ENCODE measurements at places on chromosomes 11 and 22.

DNA sequence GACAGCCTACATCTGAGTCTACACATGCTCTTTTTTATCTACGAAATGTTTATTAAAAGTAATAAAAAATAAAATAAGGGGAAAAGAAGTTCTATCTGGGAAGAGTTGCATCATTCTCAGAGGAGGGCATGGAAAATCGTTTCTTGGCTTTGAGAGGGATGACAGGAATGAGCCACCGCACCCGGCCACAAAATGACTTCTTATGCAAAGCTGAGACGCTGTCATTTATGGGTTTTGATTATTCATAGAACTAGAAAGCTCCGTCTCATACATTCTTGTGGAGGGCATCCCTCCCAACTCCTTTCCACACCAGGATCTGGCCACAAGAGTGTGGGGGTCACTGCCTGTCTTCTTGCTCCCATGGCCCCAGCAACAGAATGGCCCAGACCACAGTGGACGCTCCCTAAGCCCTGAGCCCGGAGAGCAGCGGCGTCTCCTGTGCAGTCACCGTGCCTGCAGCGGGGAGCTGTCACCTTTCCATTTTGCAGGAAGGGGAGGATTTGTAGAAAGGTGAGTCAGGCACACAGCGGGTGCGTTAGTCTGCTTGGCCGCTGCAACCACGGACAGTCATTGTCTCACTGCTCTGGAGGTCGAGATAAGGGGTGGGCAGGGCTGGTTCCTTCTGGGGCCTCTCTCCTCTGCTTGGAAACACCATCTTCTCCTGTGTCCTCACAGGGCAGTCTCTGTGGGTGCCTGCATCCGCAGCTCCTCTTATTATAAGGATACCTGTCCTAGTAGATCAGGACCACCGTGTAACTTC is 1388.7 kb downstream of the BRD1 start:
- no peak for DNase-seq

GRCh38 chr22:44588348-44588747 is 90.3 kb upstream of the RTL6 start:
- no peak for DNase-seq

DNA sequence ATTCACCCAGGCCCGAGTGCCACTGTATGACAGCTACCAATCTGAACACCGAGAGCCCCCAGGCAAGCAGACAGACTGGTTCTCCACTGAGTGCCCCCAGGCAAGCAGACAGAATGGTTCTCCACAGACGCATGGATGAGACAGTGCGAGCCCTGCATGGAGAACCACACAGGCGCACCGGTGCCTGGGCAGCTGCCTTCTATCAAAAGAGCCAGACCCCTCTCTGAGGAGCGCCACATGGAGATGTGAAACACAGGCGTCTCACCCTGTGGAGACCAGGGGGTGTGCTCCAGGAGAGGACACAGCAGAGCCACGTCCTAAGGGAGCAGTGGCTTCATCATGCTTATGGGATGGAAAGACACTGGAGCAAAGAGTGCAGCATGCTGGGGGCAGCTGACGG is 94.5 kb upstream of the BID start:
- no peak for DNase-seq

- DNase-seq = no peak
Measured at GRCh38 chr11:73330569-73331093, 22.6 kb downstream of the ARHGEF17 start.

- no peak for DNase-seq
Measured at GRCh38 chr11:107743191-107743590, 31.3 kb upstream of the SLN start.

GRCh38 chr11:129918361-129918760 is 23.0 kb upstream of the NFRKB start:
- no peak for DNase-seq

DNA sequence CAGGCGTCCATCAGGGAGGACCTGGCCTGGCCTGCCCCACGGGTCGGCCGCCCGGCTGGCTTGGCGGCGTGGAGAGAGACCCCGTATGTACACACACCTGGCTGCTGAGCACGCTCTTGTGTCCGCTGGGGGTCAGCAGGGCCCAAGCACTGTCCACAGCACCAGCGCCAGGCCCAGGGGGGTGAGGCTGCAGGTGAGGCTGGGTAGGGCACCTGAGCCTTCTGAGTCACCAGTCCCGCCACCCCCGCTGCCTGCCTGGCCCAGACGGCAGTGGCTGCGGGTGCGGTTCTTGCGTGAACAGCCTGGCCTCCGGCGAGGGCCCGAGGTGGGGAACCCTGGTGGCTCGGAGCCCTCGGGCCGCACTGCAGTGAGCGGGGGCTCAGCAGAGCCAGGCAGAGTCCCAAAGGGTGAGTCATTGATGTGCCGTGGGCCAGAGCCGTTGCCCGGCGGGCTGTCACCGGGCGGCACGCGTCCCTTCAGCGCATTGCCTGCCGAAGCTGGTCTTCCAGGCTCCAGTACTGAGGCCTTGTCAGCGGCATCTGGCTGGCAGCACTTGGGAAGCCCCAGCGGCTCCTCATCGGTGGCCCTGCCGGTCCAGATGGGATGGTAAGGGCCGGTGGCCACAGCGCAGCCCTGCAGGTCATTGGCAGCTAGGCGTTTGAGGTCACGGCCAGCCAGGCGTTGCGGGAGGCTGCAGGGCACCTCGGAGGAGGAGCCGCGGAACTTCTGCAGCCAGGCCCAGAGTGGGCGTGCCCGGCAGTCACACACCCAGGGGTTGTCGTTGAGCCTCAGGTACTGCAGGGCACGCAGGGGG is 26.3 kb downstream of the RTN4R start:
- DNase-seq = no peak

DNA sequence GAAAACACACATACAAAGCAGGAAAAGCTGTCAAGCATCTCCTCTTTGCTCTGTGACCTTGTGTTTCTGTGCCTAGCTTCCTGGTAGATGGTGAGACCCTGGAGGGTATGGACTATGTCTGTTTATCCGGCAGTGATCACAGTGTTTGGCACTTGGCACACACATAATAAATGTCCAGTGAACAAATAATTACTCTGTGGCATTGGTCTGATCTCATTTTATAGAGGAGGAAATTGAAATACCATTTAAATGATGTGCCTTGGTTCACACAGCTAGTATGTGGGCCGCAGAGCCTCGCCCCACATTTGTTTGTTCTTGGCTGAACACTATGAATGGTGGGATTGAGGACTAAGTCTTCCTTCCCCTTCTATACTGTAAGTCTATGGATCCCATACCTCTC is 104.7 kb upstream of the SPON1 start:
- DNase-seq = no peak

- DNase-seq = no peak
Measured at GRCh38 chr22:25112538-25113253, 87.0 kb upstream of the CRYBB3 start.

DNA sequence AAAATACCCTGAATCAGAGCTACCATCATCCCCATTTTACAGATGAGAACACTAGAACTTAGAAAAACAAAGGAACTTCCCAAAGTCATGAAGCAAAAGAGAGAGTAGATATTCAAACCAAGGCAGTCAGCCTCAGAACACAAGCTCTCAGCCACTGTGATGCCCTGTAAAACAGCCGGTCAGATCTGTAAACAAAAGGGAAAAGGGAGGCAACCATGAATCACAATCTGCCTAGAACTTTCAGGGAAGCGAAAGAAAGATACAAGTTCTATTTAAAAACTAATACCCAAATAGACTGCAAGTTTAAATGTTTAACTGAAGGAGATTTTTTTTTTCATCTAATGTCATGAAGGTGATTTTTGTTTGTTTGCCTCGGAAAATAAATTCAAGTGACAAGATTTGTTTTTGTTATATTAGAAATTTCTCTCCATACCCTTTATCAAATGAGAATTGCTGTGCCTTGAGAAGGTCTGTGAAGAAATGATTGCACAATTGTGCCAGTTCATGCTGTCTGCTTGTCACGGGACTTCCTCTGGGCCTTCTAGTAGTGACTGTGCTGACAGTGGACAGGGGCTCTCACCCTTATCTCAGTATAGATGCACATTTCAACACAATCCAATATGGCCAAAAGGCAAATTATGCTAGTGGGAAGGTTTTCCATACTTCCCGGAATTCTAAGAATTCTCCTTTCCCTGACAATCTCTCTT is 11.7 kb downstream of the SAA1 start:
- no peak for DNase-seq

- DNase-seq = no peak
Measured at GRCh38 chr11:76656571-76657081, 13.9 kb downstream of the LRRC32 start.

GRCh38 chr11:1771273-1771672 is 7.5 kb upstream of the CTSD start:
- DNase-seq = no peak

GRCh38 chr22:47690166-47690565 is 927.7 kb downstream of the TBC1D22A start:
- DNase-seq = no peak

- no peak for DNase-seq
Measured at GRCh38 chr11:90332415-90332814, 109.6 kb upstream of the CHORDC1 start.

- no peak for DNase-seq
Measured at GRCh38 chr11:112042161-112042960, 17.2 kb downstream of the DLAT start.

GRCh38 chr11:23586173-23586572 is 725.9 kb upstream of the CCDC179 start:
- no peak for DNase-seq

DNA sequence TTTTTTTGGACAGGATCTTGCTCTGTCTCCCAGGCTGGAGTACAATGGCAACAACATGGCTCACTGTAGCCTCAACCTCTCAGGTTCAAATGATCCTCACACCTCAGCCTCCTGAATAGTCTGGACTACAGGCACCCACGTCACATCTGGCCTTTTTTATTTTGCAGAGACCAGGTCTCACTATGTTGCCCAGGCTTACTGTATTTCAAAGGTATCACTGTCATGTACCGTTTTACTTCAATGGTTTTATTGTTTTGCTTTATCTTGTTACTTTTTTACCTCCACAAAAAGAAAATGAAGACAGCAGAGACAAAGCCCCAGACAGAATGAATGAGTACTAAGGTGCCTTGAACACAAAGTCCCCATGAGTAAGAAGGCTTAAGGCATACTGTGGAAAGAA is 5.1 kb downstream of the TCF20 start:
- DNase-seq = no peak

- peak; percentile 32 for DNase-seq
Measured at GRCh38 chr11:126304457-126305075, 706 bp downstream of the DCPS start.

DNA sequence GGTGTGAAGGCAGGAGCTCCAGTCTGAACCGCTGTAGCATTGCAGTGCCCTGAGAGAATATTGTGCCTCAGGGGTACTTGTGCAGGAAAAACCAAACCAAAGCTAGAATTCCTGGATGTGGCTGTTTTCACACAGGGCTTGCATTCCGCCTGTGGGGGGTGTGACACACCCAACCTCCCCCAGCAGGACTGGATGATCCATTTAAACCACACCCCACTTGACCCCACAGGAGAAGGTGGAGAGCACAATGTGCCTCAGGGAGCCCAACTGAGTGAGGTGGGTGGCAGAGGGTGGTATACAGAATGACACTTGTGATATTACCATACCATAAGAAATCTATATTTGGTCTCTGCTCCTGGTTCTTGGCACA is 66.9 kb upstream of the SLC22A12 start:
- DNase-seq = no peak
